ENCODE measurements at places on chromosomes 6 and 20.

GRCh38 chr20:35616465-35617396, 1.1 kb downstream of the SPAG4 start:
- peak; percentile 88 for DNase-seq

DNA sequence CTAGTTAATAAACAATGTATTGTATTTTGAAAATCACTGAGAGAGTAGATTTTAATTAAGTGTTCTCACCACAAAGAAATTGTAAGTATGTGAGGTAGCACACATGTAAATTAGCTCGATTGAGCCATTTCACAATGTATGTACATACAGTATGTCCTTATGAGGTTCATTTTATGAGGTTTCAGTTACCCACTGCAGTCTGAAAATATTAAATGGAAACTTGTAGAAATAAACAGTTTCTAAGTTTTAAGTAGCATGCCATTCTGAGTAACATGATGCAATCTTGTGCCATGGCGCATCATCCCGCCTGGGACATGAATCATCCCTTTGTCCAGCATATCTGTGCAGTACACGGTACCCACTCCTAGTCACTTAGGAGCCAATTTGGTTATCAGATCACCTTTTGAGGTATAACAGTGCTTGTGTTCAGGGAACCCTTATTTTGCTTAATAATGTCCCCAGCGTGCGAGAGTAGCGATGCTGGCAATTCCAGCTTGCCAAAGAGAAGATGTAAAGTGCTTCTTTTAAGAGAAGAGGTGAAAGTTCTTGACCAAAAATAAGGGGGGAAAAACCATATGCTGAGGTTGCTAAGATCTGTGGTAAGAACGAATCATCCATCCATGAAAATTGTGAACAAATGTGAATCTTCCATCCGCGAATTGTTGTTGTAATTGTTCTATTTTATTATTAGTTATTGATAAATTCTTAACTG, 64.7 kb downstream of the KCNS1 start:
- no peak for DNase-seq

DNA sequence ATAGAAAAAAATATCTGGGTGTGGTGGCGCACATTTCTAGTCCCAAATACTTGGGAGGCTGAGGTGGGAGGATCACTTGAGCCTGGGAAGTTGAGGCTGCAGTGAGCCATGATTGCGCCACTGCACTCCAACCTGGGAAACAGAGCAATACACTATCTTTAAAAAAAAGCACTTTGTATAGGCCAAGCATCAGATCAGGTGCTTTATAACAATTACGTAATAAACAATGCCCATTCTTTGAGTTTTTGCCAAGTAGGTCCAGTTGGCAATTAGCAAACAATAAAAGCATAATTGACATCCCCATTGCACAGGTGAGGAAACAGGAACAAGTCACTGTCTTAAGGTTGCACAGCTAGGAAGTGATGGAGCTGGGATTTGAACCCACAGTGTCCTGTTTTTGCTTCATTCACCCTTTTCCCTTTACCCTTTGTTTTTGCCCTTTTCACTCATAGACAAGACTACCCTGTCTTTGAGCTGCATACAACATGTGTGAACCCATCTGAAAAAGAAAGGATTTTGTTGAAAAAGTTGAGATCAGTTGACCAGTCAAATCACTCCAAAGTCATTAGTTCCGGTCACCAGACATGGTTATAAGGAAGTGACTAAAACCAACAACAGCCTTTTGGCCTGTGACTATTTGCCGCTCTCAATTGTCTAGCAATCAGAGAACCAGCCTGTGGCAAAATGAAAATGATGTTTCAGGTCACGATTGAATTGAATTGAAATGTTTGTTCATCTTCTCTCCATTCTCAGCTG, 303.6 kb downstream of the TFAP2C start:
- no peak for DNase-seq

- no peak for DNase-seq
Measured at GRCh38 chr6:1701668-1702353, 92.1 kb downstream of the FOXC1 start.

- DNase-seq: peak; percentile 75
Measured at GRCh38 chr6:34986845-34987246, 97.8 kb downstream of the ANKS1A start.

DNA sequence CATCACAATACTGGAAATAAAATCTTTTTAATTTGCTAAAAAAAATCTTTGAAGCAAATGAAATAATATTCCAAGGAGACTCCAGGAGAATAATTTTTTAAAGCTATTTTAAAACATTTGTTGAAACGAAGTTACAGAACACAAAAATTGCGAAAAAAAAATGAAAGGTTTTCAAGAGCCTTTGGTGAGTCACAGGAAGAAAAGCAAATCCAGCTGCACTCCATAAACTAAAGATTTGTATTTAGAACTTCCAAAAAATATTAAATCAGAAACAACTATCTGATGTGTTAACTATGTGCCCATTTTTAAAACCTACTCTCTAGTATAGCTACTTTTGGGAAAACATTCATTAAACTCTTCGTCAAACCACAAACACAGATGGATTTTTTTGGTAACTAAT, 23.6 kb downstream of the PDSS2 start:
- no peak for DNase-seq

DNA sequence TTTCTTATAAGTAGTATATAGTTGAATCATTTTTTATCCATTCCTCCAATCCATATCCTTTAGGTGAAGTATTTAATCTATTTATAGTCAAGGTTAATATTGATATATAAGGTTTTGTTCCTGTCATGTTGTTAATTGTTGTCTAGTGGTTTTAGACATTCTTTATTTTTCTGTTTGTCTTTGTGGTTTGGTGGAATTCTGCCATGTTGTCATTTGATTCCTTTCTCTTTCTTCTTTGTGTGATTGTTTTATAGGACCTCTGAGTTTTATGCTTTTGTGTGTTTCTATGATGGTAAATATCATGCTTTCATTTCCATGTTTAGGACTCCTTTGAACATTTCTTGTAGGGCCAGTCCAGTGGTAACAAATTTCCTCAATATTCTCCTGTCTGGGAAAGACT, 450.3 kb upstream of the BTBD3 start:
- no peak for DNase-seq

- no peak for DNase-seq
Measured at GRCh38 chr6:20235041-20235440, 22.8 kb upstream of the MBOAT1 start.

DNA sequence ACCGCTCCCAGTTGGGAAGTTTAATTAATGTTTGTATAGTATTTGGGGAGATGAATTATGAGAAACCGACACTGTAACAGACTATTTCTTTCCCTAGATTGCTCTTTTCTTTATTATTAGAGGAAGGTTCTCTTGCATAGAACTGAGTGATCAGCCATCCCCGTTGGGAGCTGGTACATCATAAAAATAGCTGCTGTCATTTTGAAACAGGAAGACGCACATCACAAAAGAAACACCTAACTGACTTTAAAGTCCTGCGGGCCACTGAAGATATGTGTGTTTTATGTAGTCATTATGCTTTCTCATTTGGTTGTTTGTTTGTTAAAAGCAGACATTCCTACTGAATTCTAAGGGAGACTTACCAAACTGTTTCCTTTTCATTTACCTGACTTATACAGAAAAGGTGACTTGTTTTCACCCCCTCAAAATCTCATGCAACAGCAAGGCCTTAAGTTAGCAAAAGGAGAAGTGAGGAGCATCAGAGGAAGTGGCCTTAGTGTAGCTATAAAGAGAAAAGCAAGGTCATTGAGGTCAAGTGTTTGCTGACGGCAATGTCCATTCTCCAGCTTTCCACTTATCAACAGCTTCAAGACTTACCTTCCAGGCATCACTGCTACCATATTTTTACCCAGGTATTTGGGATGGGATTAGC, 91.0 kb downstream of the PKHD1 start:
- no peak for DNase-seq

- no peak for DNase-seq
Measured at GRCh38 chr6:144583614-144583954, 298.4 kb downstream of the UTRN start.

- no peak for DNase-seq
Measured at GRCh38 chr20:47235111-47235510, 121.4 kb downstream of the ZMYND8 start.

DNA sequence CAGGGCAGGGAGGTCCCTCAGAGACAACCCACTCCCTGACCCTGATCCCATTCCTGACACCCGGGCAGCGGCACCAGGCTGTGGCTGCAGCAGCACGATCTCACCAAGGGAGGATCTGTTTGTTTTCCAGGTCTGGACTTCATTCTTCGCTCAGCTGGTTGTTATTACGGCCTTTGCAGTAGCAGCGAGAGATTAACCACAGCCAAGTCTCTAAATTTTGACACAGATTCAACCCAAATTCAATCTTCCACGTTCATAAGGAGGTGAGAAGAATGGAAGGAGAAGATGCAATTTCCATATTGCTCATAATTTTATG, 91.1 kb upstream of the THBS2 start:
- DNase-seq: no peak

- DNase-seq: no peak
Measured at GRCh38 chr20:63072991-63073737, 66.4 kb upstream of the BHLHE23 start.

GRCh38 chr6:38262609-38263008, 377.1 kb downstream of the BTBD9 start:
- DNase-seq: no peak

DNA sequence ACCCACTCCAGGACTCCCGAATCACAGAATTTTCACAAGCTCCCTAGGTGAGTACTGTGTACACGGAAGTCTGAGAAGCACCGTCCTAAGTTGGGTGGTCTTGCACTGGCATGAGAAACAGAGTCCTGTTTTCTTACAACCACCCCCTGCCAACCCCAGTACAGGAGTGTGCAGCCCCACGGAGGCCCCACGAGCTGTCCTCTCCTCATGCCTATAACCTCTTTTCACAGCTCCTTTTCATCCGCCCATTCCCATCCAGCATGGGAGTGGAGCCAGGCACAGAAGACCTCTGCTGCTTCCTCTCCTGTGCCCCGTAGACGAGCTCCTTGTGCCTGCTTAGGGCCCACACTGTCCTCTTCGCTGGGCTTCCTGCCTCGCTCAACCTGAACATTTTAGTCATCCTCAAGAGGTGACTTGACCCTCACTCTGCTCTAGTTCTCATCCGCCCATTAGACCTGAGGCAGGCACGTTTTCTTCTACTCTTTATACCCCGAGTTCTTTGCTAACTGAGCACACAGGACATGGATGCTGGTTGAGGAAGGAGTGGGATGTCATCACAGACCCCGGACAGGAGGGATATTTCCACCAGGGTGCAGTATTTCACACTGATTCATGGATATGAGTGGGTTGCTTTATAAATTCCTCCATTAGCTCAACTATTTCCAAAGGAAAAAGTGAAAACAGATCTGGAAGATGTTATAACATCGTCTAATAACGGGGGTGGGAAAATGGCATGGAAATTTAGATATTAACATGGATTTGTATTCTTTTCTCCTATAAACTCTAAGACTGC, 160.5 kb downstream of the TTLL2 start:
- DNase-seq: peak; percentile 70

- no peak for DNase-seq
Measured at GRCh38 chr20:43955750-43956191, 41.1 kb downstream of the TOX2 start.

- DNase-seq: no peak
Measured at GRCh38 chr6:125094563-125094962, 59.0 kb upstream of the TPD52L1 start.

Data from testis (tissue), 5 donors.